Neural crest cell (in vitro differentiated cells): ENCODE measurements at places on chromosomes 1 and 21. TPM values are rescaled to one million over a fixed set of nuclear protein-coding genes. Genes with fewer than 3 reads are reported as not detected.

DNA sequence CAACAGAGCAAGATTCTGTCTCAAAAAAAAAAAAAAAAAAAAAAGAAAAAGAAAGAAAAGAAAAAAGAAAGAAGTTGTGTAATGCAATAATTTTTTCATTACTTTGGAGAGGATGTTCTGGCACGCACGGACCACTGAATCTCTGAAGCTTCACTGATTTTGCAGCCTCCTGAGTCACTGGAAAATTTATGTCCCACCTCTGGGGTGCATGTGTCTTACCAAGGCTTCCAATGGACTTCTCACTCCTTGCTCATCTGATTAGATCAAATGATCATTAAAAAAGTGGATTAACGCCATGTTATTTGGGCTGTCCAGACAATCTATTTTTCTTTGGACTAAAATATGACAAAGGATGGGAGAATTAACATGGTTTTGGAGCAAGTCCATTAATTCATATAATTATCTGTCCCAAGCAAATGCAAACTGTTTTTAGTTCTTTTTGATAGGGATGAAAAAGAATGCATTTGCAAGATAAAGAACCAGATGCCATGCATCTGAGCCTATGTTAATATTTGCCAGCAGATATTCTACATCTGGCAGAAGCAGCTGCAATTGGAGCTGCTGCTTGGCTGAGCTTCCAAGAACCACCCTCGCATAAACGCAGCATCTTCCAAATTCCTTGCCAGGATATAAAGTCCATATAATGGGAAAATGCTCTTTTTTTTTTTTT, 10.1 kb upstream of the MAP1LC3C start:
- no peak overlapping the region for H3K4me3 ChIP-seq
- no peaks in the 10 kb centered on the region for H3K4me1 ChIP-seq
- H3K27me3 ChIP-seq, result no peaks in the 10 kb centered on the region
- no peak overlapping the region for H3K27ac ChIP-seq
- DNase-seq, result no peak

The FCRL5 gene
- not detected in 2 replicates for total RNA-seq

The FNDC5 gene
- 26.8 and 28.7 TPM in 2 replicates for total RNA-seq

The OR10J1 gene
- total RNA-seq, result not detected in 2 replicates

GRCh38 chr1:94608852-94609530, 67.4 kb upstream of the F3 start:
- H3K27ac ChIP-seq, result peak overlapping the region; percentile 64
- DNase-seq, result no peak
- H3K27me3 ChIP-seq, result no peaks in the 10 kb centered on the region
- no peak overlapping the region for H3K4me3 ChIP-seq
- H3K4me1 ChIP-seq, result peaks cover 23% of the 10 kb centered on the region

DNA sequence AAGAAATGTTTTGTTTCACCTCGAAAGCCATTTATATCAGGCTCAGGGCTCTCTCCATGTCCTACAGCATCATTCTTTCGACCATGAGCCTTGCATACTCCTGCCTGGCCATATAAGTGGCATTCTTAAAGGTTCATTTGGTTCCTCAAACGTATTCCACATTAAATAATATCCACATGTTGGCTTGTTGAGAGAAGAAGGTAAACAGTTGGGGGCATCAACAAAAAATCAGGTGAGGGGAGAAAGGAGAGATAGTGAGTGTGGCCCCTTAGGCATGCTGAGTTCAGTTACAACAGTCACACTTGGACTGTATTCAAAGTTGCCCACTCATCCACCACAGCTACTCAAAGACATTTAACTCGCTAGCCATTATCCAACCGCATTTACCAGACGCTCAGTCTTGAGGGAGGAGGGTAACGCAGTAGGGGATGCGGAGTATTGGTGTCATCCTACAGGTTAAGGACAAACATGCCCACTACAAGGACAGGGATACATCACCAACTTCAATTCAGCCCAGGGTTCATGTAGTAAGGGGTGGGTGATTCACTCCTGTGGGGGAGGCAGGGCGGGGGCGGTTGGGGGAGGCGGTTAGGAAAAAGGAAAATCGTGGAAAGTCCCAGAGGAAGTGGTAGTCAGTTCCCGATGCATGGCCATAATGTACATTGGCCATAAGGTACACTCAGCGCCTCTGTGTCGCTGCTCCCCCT, 1.4 kb downstream of the ZNF697 start:
- no peaks in the 10 kb centered on the region for H3K36me3 ChIP-seq
- H3K27ac ChIP-seq, result peak overlapping the region; percentile 99
- H3K4me3 ChIP-seq, result peak overlapping the region; percentile 99
- DNase-seq, result no peak

DNA sequence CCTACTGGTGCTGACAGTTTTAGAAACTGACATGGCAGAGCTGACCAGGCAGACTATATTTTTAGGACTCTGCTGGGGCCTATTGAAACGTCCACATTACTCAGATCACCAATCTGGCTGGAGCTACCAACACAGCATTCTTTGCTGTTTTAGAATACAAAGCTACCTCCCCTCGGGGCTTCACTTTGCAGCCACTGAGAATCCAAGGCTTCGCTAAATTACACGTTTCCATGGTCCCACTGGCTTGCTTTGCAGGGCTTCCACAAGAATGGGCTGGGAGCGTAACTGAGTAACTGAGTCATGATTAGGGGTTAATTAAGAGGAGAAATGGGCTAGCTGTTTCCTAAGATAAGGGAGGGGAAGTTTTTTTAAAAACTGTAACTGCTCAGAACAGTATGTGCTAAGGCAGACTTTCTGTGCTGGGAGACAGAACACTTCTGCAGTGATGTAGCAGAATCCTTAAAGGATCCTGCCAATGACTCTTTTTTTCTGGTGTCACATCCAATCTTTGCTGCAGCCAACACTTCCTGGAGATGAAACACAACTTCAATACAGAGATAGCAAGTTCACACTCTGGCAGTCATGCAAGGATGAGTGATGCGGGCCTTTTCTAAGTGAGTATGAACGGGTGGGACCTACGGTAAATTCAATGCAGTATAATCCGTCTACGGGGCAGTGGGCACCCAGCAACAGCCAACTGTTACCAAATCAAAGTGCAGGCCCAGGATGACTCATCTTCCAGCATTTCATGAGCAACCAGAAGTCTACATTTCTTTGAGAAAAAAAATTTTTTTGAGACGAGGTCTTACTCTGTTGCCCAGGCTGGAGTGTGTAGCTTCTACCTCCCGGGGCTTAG, 21.5 kb downstream of the NDUFS5 start:
- peaks cover 19% of the 10 kb centered on the region for H3K36me3 ChIP-seq
- H3K27me3 ChIP-seq, result no peaks in the 10 kb centered on the region
- H3K4me1 ChIP-seq, result peaks cover 13% of the 10 kb centered on the region
- no peak overlapping the region for H3K4me3 ChIP-seq
- peak overlapping the region; percentile 24 for H3K27ac ChIP-seq
